NCI-H146 (cell line): ENCODE measurements at places on chromosomes 7 and 10.

- DNase-seq: peak; percentile 49
Measured at GRCh38 chr7:83882551-83882950, 233.6 kb upstream of the SEMA3E start.

- DNase-seq: no peak
Measured at GRCh38 chr7:50812841-50813475, 30.3 kb upstream of the GRB10 start.

DNA sequence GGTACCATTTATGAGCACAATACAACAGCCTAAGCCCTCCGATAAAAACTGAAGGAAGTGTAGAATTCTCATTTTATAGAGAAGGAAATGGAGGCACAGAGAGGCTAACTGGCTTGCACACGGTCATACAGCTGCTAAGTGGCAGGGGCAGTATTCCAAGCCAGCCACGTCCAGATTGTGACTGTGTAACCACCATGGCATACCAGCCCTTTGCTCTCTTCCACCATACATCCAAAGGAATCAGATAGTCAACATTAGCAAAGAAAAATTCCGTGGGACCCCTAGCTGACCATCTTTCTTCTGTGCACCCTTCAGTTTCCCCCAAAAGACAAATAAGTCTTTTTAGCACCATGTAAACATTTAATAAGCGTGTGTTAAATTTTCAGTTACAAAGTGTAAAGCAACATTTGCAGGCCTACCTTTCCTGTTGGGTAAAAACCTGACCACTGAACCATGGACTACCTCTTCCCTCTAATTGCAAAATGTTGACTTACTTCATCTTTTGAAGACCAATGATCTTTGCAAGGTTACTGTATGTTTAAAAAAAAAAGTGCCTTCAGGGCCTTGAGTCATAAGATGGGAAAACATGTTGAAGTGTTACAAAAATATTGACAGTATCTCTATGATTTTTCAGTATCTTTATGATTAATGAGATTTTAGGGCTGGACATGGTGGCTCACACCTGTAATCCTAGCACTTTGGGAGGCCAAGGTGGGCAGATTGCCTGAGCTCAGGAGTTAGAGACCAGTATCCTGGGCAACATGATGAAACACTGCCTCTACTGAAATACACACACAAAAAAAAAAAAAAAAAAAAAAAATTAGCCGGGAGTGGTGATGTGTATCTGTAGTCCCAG, 24.3 kb upstream of the PDZD8 start:
- no peak for DNase-seq

- DNase-seq: no peak
Measured at GRCh38 chr7:56046721-56047445, 4.4 kb downstream of the PSPH start.

DNA sequence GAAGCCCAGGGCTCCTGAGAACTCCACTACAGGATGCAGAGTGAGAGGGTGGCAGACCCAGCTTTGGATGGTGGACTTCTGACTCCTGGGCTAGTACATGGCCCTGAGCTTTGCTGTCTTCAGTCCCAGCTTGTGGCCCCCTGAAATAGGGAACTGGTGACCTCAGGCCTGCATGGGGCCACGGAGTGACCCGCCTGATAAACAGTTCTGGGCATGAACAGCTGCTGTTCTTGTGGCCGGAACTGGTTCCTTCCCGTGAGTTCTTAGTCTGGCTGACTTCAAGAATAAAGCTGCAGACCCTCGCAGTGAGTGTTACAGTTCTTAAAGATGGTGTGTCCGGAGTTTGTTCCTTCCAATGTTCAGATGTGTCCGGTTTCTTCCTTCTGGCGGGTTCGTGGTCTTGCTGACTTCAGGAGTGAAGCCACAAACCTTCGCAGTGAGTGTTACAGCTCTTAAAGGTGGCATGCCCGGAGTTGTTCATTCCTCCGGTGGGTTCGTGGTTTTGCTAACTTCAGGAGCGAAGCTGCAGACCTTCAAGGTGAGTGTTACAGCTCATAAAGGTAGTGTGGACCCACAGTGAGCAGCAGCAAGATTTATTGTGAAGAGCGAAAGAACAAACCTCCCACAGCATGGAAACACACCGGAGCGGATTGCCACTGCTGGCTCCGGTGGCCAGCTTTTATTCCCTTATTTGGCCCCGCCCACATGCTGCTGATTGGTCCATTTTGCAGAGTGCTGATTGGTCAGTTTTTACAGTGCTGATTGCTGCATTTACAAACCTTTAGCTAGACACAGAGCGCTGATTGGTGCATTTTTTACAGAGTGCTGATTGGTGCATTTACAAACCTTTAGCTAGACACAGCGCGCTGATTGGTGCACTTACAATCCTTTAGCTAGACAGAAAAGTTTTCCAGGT, 268.0 kb downstream of the ZEB1 start:
- DNase-seq: no peak

- DNase-seq: no peak
Measured at GRCh38 chr10:10952800-10953199, 64.9 kb upstream of the CELF2 start.

DNA sequence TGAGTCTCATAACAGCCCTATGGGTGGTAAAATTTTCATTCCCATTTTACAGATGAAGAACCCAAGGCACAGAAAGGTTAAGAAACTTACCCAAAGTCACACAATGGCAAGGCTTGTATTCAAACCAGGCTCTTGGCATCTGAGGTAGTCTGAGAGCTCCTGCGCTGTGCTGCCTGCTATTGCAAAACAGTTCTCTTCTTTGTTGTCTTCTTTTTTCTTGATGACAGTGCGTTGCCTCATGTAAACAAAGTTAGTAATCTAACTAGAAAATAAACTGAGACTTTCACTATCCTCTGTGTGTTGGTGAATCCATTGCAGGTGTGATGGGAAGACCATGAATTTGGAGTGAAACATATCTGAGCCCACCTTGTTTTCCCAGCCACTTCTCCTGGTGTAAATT, 240.8 kb downstream of the PTEN start:
- no peak for DNase-seq

GRCh38 chr7:142401951-142402350, 144.1 kb upstream of the PRSS58 start:
- DNase-seq: no peak

- DNase-seq: no peak
Measured at GRCh38 chr7:69603937-69604494, 5.7 kb downstream of the AUTS2 start.

GRCh38 chr10:34908481-34908880, 93.4 kb upstream of the PARD3 start:
- DNase-seq: no peak

DNA sequence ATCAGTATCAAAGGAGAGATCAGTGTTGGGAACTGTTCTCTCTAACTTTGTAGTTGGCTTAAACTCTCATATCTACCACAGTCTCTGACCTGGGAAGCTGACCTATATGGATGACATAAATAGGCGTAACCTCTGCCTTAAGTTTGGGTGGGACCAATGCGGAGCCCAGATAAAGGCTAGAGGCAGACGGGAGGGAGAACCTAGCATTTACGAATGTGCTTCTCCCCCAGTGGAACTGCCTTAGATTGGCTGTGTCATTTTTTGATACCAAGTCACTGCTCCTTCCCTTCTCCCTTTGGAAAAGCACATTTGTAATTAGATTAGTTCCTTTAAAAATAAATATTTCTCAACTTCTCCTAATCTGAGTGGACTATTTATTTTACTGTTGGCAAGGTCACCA, 23.7 kb upstream of the LRRN3 start:
- no peak for DNase-seq

GRCh38 chr10:117736655-117737054, 194.1 kb downstream of the EMX2 start:
- no peak for DNase-seq

DNA sequence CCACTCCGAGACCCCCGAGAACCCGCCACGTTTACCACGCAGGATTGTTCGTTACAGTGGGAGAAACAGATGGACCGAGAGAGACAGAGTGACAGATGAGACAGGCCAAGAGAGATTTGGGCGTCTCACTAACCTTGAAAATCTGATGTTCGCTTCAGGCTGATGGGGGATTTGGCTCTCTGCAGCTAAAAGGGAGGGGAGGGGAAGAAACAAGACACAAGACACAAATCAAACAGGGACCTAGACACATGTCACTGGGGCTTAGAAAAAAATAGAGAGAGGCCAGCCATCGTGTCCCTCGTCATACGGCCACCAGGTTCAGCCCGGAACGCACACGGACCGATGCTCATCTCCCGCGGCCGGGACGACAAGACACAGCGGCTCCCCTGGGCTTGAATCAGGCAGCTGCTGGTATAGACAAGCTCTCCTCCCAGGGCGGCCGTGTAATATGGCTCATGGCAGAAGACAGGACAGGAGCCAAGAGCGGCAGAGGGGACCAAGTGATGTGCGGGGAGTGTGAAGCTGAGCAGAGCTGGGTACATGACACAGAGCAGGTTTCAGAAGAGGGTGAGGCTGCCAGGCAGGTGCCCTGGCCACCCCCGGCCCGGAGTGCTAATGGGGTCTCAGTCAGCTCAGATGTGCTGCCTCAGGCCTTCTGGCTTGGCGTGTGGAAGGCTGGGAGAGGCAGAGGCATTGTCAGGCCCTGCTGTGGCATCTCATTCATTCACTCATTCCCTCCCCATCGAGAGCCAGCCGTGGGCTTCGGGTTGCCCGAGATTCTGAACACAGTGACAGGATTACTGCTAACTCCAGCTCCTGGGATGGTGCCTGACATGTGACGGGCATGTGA, 88.5 kb upstream of the GNA12 start:
- no peak for DNase-seq

DNA sequence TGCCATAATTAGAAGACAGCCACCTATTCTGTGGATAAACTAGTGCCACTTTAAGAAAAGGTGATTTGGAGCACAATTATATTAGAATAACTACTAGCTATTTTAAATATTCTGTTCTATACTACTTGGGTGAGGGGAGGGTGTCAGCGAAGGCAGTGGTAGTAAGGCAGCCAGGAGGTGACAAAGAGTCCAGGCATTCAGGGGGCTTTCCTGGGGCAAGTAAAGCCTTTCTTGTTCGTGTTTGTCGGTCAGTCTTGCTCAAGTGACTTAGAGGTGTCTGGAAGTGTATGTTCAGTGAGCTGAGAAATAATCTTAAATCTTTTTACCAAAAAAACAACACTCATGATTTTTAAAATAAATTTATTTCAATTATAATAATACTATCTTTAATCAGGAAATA, 34.4 kb downstream of the ADD3 start:
- DNase-seq: no peak

DNA sequence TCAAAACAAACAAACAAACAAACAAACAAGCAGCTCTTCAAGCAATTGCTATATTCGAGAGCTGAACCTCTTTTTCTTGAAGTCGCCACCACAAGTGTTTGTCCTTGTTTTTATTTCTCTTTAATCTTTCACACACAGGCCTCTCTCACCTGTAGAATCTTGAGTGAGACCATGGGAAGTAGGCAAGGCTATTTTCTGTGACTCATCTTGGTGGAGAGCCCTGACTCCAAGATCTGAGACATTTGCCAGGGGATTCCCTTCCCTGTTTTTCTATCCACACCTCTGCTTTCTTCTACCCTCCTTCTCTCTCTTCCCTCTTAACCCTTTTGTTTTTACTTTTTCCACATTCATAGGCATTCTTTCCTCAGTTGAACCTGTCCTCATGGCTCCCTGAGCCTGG, 8.0 kb upstream of the TAS2R60 start:
- DNase-seq: no peak

- no peak for DNase-seq
Measured at GRCh38 chr7:124724507-124725192, 40.9 kb downstream of the GPR37 start.

DNA sequence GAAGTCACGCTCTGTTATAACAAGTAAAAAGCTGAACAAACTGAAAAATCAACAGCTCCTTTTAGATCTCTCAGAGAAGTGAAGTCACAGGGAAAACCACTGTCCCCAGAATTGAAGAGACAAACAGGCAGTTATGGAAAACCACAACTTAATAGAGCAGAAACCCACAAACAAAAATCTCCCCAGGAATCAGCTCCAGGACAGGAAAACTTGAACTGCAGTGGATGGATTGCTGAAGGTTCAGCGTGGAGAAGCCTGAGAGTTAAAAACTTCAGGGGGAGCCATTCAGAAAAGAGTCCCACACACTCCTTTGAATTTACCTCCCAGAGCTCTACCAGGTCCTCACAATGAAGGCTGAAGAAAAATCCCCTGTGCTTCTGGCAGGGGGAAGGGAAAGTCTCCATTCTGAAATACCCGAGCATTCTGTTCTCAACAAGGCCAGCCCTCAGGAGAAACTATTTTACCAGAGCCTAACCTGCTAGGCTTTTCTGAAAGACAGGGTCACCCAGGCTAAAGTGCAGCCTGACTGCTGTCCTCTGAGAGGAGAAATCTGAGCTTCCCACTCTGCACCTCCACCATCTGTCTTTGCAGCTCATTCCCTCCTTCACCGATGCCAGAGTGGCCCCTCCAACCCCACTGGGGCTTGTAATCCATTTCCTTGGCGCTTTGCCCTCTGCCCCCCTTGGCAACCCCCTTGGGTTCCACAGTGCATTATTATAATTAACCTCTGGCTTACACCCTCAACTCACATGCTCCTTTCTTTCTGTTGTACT, 65.0 kb upstream of the CCNY start:
- DNase-seq: no peak

GRCh38 chr7:3730276-3730675, 429.2 kb downstream of the SDK1 start:
- no peak for DNase-seq

DNA sequence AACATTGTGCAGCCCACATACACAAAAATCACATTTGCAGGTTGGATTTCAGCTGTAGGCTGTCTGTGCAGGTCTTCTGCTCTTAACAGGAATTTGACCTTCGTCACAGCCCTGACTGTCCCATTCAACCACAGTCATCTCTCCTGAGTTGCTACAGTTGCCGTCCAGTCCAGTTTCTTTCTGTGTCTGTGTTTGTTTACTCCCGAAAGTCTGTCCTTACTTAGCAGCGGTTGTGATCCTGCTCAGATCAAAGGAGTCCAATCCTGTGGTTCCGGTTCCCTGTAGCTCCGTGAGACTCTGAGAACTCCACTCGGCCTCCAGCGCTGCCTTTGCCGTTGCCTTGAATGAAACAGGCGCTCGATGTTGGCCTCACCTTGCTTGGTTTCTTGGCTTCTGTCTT, 111.6 kb upstream of the GATA3 start:
- no peak for DNase-seq

DNA sequence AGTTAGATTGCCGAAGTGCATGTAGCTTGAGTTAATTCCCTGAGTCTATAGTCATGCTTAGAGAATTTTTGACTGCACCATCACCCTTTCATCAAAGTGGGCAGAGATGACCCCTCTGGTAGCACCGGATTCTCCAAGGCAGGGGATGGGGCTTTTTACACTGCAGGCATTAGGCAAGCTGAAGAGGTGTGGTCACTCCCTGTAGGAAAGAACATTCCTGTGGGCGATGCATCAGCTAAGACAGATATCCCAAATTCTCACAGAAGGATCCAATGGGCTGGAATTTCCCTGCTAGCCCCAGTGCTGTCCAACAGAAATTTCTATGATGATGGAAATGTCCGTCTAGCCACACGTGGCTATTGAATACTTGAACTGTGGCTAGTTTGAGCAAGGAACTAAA, 118.2 kb downstream of the ADAM12 start:
- no peak for DNase-seq

DNA sequence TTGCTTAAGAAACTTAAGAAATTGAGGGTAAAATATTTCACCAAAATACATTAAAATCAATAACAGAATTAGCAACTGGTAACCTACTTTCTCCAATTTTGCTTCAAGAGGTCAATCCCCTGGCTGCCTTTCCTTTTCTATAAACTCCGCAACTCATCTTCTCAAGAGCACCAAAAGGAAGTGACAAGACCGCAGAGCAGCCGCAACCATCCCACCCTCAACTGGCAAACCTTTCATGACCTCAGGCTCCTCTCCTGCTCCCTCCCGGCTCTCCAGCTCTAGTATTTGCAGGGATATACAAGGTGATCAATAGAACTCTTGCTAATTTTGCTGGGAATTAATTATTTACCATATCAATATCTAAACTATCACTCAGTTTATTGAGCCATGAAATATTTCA, 88.9 kb downstream of the ATE1 start:
- DNase-seq: no peak

- DNase-seq: no peak
Measured at GRCh38 chr7:64521409-64521984, 41.4 kb downstream of the ZNF680 start.
